NCI-H1930 (cell line): ENCODE measurements at places on chromosomes 4 and X.

DNA sequence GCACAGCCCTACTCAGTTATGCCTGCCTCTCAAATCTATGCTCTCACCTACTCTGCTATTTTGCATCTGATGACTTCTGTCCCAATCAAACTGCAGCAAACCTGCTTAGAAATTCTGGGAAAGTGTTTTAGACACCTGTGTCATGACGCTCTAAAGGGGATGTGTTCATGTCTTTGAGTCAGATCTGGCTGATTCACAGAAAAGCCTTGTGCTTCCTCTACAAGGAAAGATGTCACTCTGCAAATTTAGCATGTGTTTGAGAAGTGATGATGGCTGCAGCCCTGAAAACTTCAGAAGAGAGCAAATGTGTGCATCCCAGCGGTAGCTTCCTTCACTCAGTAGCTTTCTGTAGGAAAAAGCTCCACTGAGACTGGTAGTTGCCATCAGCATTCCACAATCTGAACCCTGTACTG lies 235.4 kb downstream of the MGST2 start:
- no peak for DNase-seq

DNA sequence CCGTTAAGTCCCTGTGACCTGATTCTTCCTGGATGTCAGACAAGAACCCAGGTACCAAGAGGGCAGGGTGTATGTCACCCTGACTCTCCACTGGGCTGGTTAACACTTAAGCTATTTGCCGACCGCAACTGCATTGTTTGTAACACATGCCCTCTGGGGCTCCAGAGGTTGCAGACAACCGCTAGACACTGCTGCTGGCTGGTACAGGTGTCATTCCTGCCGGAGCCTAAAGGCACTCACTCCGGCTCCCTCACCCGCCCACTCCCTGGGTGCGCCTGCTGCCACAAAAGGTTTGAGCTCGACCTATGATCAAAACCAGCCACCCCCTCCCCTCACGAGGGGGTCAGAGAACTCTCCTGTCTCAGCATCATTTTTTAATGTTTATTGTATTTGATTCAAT lies 208.2 kb downstream of the FAT4 start:
- no peak for DNase-seq

DNA sequence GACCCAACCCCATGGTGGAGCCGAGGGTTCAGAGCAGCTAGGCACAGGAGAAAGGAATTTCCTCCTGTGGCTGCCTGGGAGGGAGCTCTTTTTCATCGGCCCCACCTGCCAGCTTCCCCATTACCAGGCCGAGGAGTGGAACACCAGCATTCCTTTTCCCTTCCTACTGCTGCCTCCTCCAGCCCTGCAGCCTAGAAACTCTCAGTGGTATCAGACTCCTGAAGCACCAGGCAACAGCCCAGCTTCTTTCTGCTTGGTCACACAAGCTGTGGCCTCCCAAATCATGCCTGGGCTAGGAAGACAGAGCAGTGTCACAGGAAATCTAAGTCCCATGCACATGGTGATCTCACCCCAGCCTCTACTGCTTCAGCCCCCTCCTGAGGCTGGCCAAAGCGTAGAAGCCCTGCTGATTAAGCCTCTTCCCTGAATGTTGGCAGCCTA lies 30.1 kb downstream of the RTL5 start:
- DNase-seq: no peak

- no peak for DNase-seq
Measured at GRCh38 chrX:103275947-103276567, 493 bp downstream of the TCEAL5 start.

DNA sequence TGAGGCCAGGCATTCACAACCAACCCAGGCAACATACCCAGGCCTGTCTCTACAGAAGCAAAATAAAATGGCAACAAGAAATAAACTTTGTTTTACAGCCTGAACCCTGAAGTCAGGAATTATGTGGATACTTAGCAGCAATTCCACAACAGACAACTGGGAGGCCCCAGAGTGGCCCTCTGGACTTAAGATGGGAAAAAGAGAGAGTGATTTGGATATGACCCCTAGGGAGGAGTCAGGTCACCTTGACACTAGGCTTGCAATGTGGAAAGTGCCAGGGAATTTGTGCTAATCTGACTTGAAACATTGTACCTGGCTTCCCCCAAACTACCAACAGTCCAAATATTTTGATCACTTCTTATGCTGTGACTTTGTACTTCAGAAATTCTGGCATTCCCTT lies 193.1 kb downstream of the PARM1 start:
- no peak for DNase-seq
